Activated T-helper 1 cell treated with Interleukin-2 at 50 U/mL for 16 hours (primary cell): ENCODE measurements at places on chromosomes 2 and 18.

GRCh38 chr2:43165378-43166069 is 60.9 kb downstream of the ZFP36L2 start:
- no peak for DNase-seq

- no peak for DNase-seq
These were observed 221.9 kb downstream of the NDUFA10 start for GRCh38 chr2:239803102-239803765.

- no peak for DNase-seq
These were observed 88.1 kb downstream of the VSNL1 start for GRCh38 chr2:17628349-17629261.

DNA sequence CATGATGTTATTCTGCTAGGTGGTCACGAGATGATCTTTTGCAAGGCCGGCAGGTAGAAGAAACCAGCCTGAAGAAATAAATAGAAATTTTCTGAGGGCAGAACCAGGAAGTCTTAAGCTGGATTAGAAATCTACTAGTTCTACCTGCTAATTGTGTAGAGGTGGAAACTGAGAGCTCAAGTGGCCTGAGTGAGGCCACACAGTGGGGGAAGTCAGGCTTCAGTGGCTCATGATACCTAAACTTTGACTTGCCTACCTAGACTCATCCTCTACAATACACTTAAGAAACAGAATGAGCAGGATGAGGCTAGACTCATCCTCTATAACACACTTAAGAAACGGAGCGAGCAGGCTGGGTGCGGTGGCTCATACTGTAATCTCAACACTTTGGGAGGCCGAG is 134.9 kb upstream of the NDUFV2 start:
- DNase-seq, result no peak

GRCh38 chr2:200877443-200877842 is 11.4 kb downstream of the PPIL3 start:
- DNase-seq, result no peak

DNA sequence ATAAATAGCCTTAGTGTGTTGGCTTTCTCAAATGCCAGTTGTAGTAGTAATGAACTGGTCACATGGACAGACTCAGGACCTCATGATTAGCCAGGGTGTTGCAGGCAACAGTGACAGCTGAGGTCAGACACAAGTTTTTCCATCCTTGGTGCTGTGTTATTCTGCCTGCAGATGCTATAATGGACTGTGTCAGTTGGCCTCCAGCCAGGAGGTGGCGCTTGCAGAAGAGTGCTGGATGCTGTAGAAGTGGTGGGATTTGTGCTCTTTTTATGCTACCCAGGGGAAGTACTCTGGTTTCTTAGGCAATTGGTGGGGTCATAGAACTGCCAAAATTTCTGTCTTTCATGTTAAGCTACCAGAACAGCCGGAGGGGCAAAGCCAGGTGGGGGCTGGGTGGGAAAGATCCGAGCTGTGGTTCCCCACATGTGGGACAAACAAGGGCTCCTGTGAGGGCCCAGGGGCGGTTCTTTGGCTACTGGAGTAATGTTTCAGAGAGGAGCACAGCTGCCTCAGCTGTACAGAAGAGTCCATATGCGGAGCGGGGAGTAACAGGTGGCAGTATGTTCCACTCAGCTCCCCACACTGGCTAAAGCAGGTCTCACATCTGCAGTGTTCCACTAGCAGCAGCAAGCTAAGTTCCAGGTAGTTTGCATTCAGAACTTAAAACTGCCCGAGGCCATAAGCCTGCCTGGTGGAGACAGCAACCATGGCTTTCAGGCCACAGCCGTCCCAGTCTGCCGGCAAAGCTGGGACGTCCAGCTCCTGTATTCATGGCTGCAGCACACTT is 104.4 kb downstream of the GULP1 start:
- DNase-seq, result no peak

DNA sequence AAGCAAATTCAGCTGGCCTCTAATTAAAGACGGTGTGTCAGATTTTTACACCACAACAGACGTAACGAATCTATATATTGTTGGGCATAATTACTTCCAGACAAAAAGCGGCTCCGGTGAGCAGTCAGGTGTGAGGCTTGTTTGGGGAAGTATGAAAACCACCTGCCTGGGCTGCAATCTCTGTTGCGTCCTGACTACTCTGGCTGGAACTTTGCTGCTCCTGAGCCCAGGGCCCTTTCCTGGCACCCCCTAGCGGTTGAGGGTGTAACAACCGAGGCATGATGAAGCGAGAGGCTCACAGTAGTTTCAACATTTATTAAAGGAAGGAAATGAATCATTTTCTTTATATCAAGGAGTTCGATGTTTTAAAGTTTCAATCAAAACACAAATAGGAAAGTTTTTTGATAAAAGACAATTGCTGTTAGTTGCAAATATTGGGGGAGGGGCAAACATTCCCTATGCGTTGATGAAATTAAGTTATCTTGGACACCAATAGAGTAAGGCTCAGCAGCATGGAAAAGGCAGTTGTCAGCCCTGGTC is 10.6 kb upstream of the ITGB6 start:
- DNase-seq, result peak; percentile 28

GRCh38 chr2:109508556-109508955 is 105.2 kb downstream of the SEPTIN10 start:
- no peak for DNase-seq

GRCh38 chr2:241798631-241799521 is 10.1 kb upstream of the NEU4 start:
- DNase-seq, result no peak

DNA sequence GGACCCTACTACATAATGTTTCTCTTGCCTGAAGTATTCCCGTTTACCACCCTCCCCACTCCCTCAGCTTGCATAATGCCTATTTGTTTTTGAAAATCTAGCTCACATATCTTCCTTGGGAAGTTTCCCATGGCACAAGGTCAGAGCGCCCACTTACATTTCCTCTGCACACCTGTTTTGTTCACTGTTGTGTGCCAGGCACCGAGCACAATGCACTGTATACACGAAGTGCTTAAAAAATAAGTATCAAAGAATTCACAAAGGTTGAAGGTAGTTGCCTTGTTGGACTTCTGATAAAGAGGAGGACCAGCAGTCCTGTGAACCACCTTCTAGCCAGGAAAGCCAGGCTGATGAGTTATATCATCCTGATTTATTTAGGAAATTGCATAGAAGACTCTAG is 16.8 kb upstream of the RHOB start:
- no peak for DNase-seq

- DNase-seq, result no peak
These were observed 40.7 kb downstream of the TTR start for GRCh38 chr18:31632356-31632755.

- no peak for DNase-seq
These were observed 12.2 kb downstream of the DNAJB2 start for GRCh38 chr2:219291394-219291793.

DNA sequence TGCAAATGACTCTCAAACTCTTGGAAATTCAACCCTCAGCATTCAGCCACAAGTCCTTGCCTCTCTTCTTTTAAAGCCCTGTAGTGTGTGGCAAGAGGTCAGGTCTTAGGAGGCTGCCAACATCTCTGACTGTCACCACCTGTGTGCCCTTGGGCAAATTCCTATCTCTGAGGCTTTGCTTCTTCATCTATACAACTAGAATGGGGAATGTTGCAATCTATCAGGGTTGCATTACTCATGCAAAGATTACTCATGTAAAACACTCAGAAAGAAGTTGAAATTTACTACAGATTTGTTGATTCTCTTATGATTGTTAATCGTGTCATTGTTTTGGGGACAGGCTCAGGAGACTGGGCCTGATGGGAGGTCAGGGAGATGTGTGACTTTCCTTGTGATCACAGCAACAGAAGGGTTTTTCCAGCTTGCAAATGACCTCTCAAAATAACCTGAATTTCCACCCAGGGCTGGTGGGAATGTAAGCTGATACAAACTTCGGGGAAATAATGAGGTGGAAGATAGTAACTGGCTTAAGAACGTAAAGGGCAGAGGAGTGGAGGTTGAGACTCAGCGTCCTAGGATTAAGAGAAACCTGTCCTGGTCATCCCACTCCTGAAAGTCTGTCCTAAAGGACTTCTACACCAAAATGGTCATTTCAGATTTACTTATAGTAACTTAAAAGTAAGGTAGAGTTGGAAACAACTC is 32.1 kb upstream of the SIGLEC15 start:
- no peak for DNase-seq

DNA sequence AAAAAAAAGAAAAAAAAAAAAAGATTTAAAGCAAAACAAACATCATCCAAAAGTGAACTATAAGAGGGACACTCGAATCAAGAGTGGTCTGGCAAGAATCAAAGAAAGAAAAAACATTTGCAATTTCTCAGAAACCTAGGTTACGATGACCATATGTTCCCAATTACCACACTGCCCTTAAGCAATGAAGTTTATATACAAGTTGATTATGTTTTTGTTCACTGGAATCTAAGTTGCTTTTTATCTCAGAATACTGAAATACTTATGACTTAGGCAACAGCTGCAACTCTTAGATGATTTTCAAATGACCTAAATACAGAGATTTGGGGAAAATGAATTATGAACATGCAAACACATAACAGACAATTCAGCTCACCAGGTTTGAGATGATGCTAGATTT is 597.1 kb upstream of the CHAC2 start:
- no peak for DNase-seq

DNA sequence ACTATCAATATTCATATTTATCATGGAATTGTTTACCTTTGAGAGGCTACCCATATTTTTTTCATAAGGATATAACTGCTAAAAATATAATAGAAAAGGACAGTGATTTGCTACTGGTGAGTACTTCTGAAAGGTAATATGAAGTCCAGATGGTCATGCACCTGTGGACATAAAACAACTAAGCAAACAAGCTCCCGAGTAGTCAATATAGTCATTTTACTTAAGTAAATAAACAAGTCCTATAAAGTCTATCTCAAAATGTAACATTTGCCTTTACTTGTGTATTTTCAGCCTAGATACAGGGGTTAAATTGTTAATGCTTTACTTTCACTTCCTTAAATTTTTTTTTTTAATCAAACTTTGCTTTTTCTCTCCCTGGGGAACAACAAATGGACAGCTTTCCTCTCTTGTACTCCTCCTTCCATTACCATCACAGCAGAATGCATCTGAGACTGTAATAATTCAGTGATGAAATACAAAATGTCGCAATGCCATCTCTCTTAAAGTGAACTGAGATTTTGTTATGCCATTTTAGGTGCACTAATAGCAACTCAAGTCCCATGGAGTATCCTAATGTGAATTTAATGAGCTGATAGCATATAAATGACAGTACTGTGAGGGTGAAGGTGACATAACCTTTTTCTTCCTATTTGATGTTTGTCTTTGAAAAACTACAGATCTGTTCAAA is 1325.4 kb upstream of the ZEB2 start:
- no peak for DNase-seq

DNA sequence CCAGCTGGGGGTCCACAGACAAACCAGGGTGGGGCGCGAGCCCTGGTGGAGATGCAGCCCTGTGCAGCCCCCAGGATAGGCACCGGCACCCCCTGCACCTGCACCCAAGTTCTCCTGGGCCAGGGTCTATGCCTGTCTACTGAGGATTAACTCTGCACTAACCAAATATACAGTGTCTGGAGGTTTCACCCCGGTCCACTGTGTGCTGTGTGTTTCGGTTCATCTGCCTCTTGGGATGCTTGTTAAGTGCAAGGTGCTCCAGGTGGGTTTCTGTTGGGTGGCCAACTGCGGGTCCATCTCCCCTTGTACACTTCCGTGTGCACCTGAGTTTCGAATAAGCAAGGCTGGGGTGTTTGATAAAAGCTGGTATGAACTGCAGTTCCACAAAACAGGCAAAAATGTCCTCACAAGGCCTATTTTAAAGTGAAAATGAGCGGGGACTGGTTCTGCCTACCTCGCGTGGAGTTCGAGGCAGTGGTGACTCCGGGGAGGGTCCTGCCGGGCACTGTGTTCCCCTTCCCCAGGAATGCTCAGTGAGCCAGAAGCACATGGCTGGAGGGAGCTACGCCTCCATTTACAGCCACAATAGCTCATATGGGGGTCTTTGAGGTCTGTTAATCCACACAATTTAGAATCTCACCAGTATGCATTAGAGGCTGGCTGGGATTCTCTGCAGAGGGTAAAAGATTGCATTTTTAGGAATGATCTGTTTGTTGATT is 70.7 kb downstream of the EDAR start:
- DNase-seq, result no peak

DNA sequence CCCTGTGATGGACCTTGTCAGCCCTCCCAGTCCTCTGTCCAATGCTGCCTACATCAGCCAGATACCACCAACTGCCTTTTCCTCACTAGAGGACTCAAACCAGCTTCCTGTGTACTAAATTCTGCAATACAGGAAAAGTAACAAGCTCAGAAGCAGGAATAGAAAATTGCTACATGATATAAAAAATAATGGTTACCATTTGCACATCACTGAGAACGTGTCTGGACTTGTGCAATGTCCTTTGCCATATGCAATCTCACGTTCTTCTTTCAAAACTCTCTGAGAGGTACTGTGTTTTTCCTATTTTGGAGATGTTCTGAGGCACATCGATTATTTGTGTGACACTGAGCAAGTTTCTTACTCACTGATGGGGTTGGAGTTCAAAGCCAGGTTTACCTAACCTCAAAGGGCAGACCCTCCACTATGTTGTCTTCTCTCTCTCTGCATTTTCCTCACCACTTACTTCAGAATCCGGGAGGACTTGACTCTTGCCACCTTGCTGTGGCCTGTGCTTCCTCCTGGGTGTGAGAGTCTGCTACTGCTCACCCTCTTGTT is 12.1 kb downstream of the UPP2 start:
- no peak for DNase-seq

GRCh38 chr2:240725671-240726070 is 34.0 kb downstream of the AQP12A start:
- no peak for DNase-seq

- no peak for DNase-seq
These were observed 1.2 kb upstream of the ARID5A start for GRCh38 chr2:96535331-96535730.

- no peak for DNase-seq
These were observed 678 bp upstream of the VAPA start for GRCh38 chr18:9913151-9913525.

DNA sequence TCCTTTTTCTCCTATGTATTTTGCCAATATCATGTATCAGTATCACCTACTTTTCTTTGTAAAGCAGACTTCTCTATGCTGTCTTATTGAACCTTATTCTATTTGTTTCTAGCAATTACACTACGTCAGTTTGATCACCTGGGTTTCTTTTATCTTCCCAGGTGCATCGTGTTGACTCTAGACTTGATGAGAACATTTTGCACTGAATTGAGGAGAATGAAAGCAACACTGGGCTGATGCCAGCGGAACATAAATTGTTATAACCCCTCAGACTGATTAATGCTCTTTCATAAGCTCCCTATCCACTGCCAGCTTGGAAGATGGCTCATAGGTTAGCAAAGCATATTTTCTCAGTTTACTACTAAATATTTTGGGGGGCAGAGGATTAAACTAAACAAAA is 140.6 kb downstream of the EPHA4 start:
- no peak for DNase-seq

DNA sequence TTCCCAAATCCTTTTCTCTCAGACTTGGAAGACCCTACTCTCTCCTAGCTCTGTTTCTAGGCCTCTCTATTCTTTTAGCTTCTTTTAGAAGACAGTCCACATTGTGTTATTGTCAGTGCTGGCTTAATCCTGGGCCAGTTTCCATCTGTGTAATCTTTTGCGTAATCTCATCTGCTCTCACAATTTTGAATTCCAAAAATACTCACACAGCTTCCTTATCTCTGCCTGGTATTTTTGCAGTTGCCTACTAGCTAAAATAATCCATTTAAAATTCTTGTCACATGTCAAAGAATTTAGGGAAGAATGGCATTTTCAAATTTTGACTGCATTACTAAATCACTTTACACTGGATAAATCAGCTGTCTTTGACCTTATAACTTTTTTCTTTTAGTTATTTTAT is 200.6 kb upstream of the MEX3C start:
- no peak for DNase-seq
